ENCODE measurements at places on chromosomes 3 and 15.

DNA sequence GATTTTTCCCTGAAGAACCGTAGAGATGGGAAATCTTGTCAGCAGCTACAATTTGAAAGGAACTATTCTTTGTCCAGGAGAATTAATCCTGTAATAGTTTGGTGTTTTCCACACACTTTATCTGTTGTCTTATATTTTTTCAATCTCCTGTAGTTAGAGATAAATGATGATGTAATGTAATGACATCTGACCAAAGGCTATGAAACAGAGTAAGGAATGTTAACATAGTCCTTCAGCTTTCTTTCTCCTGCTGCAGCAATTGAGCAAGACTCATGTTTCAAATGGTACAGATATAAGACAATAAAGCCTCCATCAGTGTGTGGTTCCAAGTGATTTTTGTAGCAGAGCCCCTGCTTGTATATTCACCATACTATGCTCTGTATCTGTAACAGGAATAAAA, 1028.4 kb downstream of the SI start:
- DNase-seq = no peak

DNA sequence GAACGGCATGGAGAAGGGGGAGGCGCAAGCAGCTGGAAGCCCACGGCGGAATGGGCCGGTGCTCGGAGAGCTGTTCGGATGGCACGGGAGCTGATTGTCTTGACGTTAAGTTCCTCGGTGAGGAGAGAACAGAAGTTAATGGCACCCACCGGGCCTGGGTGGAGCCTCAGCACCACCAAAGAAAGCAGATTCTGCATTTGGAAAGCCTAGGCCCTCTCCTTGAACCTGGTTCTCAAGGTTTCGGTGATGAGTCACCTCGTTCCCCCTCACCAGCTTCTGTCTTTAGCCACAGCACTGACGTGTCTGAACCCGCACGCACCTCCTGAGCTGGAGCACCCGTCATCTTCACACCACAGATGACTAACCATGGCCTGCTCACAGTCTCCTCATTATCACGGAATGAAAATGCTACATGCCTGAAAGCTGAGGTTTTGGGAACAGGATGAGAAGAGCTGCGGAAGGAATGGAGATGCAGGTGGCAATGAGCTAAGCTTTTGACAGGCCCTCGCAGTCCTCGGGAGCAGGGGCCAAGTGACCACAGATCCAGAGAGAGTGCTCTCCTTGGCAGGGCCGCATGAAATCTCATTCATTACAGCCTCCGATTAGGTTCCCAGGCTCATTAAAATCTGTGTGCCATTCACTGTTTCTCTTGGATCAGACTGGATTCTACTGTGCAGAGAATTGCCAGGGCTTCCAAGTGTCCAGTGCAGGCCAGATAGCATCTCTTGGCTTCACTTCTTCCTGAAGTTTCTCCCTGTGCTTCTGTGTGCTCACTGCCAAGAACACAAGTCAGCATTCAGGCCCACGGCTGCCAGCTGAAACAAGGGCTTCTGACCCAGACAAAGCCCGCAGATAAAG, 96.3 kb upstream of the DLG1 start:
- DNase-seq = peak; percentile 99

- peak; percentile 32 for DNase-seq
Observed at GRCh38 chr15:75397494-75397893, 29.1 kb upstream of the MAN2C1 start.

DNA sequence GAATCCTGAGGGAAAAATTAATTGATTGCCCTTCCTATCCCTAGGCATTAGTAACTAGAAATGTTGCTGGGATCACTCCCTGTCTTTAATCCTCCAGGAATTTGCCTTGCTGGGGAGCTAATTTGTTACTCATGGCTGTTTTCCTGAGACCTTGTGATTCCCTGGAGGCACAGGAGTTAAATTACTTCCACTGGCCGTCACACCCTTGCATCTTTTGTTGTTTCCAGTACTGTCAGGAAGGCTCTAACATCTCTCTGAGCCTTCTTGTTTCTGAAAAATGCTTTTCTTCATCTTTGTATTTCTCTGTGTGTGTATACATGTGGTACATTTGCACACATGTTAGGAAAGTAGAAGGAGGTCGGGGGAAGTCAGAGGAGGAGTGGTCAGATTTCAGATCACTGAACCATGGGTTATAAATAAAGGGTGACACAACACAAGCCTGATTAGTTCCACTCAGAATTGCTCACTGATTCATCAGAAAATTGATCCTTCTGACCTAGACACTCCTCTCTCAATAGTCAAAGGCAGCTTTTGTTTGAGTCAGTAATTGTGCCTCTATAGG, 23.5 kb upstream of the LRRFIP2 start:
- peak; percentile 93 for DNase-seq

GRCh38 chr15:100249096-100249815, 92.5 kb downstream of the ADAMTS17 start:
- no peak for DNase-seq

- DNase-seq = no peak
Observed at GRCh38 chr3:73509066-73509465, 115.7 kb downstream of the PDZRN3 start.

DNA sequence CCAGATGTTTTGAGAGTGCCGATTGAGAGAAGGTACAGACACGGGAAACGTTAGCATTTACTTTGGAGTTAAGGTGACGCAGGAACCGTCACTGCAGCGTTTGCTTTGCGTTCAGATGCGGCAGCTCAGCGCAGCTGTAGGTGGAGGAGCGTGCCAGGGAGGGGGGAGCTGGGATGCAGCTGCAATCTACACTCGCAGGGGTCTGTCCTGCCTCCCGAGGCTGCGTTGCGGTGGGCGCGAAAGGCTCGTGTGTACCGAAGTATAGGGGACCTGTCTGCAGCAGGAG, 425 bp upstream of the FYTTD1 start:
- DNase-seq = peak; percentile 28

DNA sequence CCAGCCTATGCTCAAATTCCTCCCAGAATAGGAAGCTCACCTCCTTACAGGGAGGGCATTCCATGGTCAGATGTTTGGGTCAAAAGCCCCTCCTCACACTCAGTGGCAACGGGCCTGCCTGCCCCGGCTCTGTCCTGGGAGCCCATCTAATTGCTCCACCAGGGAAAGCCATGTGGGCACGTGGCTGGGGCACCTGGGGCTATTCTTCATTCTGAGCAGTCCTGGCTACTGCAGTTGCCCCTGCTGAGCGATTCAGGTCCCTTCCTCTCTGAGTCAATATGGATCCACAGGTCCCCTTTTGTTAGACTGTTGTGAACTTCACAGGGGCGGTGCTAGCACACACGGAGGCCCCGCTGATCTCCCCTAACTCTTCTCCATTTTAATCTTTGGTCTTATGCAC, 39.4 kb downstream of the TPRA1 start:
- no peak for DNase-seq

DNA sequence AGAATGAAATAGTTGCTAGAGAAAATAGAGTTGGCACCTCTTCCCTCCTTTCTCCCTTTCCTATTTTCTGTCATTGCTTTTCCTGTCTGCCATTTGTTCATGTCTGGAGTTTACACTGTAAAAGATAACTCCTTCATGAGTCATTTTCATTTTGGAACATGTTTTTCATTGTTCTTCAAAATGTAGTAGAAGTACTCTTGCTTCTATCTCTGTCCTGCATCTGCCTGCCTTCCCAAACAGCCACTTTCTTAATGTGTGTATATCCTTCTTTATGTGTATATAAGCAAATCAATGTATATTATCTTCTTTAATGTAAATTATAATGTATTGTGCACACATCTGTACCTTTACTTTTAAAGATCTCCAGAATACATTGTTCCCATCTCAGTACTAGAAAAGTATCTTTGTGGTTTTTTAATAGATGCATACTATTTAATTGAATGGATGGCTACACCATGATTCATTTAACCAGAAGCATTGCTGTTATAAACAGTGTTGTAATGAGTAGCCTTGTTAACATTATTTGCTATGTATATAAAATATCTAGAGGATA, 41.1 kb downstream of the TSC22D2 start:
- DNase-seq = peak; percentile 82

- DNase-seq = no peak
Observed at GRCh38 chr3:46659285-46659684, 34.2 kb downstream of the ALS2CL start.

- no peak for DNase-seq
Observed at GRCh38 chr3:71978150-71978721, 193.3 kb upstream of the PROK2 start.

GRCh38 chr15:69718916-69719315, 266.3 kb downstream of the RPLP1 start:
- no peak for DNase-seq

GRCh38 chr3:155890671-155891190, 20.3 kb downstream of the GMPS start:
- peak; percentile 43 for DNase-seq

- DNase-seq = no peak
Observed at GRCh38 chr15:50798684-50799083, 33.2 kb upstream of the SPPL2A start.

DNA sequence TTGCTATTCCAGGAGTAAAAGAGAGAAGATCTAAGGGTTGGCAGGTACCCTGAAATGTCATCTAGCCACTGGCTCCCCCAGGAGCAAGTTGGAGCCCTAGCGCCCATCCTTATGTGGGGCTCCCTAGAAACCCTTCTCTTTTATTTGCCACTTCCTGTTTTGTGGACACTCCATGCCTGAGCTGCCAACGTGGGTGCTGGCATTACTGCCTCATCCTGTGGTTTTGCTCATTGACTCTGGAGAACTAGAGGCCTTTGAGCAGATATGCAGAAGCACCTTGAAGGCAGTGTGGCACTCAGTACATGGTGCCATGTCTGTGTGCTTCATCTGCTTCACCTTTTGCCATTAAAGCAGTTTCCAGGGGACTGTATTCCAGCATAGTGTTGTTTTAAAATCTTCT, 8.1 kb downstream of the EDEM1 start:
- no peak for DNase-seq

GRCh38 chr3:167666563-167666962, 12.8 kb upstream of the WDR49 start:
- DNase-seq = no peak

- DNase-seq = peak; percentile 63
Observed at GRCh38 chr15:28955160-28955992, 69.6 kb downstream of the APBA2 start.

DNA sequence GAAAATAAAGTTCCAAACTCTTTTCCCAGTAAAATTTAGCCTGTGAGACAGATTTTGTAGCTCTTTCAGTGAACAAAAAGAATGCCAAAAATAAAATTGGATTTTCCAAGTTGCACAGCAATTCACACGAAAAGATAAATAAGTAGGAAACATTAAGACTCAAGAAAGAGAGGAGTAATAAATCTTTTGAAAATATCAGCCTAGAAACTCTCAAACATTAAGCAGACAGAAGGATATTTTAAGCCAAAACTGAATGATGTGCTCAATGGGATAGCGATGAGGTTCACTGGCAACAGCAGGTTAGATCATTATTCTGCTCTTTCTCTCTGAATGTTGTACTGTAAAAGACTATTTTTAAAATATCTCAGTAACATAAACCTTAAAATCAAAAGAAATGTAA, 115.0 kb downstream of the STAG1 start:
- no peak for DNase-seq

DNA sequence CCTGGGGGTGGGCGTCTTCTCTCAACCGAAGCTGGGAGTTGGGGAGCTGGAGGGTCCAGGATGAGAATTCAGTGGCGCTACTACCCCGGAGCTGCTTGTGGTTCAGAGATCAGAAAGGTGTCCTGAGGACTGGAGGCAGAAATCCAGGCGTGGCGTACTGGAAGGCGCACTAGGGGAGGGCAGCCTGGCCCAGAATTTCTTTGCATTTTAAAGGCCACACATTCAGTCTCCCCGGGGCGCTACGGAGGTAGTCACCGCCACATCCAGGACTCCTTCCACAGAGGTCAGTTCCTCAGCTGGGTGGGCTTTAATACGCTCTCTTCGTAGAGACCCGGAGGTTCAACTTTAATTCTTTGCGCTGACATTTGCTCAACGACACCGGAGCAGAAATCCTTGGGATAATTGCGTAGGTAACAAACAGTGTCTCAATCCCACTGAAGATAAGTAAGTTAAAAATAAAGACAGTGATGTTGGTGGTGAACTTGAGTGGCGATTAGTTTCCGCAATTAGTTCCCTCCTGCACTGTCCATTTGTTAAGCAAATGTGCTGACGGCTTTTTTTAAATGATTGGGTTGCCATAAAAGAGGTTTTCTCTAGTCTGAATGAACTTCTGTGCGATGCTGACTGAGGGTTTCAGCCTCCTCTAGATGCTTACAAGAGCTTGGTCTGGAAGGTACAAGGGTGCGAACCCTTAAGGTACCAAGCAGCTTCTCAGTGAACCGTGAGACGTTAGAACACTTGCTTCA, 535 bp downstream of the MCTP2 start:
- DNase-seq = no peak

- DNase-seq = no peak
Observed at GRCh38 chr3:6088433-6088832, 772.5 kb upstream of the GRM7 start.

GRCh38 chr15:59296181-59296617, 76.5 kb downstream of the MYO1E start:
- peak; percentile 86 for DNase-seq

- no peak for DNase-seq
Observed at GRCh38 chr3:13167829-13168228, 94.6 kb upstream of the IQSEC1 start.

DNA sequence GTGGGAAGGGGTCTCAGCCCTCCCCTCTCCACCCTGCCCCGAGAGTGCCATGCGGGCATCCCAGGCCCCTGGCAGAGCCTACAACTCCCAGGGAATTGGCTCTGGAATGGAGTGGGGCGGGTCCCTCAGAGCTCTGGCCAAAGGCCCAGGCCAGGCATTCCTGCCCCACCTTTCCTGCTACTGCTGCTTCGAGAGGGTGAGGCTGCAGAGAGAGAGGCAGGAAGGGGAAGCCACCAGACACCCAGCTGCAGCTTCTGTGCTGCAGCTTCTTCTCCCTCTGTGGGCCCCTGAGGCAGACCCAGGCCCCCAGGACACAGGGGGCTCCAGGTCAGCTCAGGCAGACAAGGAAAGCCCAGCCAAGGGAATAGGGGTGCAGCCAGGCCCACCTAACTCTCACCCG, 2.7 kb downstream of the ALS2CL start:
- no peak for DNase-seq

DNA sequence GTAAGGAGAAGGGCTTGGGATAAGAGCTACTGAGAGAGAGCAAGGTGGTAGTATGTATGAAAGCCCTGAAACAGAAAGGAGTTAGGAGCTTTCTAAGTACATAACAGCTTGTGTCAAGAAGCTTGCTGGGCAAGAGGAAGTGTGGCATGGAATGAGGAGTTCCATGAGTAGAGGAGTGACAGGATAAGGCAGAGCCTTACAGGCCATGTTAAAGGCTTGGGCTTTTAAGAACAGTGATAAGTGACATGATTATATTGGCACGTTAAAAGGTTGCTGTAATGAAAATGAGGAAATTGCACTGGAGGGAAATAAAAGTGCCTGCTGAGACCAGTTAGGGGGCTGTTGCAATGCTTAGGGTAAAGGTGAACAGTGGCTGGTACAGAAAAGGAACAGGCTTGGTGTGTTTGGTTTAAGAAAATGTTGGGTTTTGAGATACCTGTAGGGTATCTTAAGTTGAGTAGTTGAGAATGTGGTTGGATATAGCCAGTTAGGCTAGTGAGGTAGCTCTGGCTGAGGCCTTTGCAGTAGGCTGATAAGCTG, 49.0 kb downstream of the MEF2A start:
- DNase-seq = no peak

GRCh38 chr15:46177219-46177618, 542.4 kb downstream of the SQOR start:
- DNase-seq = no peak

All from fibroblast of upper back skin (primary cell).